ENCODE measurements at places on chromosomes 6 and 20.

GRCh38 chr6:157605484-157605883 lies 217.6 kb upstream of the SNX9 start:
- no peak for DNase-seq

DNA sequence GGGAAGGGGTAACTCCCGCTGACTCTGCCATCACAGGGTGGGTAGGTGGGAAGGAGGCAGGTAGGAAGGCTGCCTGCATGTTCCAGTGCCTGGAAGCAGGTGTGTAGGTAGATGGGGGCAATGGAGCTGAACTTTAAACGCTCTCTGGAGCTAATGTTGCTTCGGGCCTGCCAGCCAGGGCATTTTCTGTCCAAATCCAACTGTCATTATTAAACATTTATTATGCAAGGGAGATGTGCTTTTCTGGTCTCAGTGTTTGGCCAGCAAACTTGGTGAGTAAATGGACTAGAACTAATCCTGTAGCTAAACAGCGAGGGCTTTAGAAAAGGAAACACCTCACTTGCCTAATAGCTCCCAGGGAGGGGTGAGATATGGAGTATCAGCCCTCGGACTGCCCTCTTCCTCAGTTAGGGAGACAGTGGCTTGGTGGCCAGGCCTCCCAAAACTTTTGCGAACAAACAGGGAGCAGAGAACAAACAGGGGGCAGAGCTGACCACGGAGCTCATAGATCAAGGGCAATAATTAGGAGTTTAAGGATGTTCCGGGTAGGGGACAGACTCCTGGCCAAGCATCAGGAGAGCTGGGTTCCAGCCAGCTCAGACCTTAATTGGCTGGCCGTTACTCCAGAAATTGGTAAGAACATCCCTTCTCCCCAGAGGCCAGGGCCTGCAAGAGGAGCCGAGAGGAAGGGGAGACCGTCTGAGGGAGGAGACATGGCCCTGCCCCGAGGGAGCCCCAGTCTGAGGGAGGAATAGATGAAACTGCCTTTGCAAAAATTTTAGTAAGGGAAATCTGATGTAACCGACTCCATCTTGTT lies 131.1 kb downstream of the VEGFA start:
- no peak for DNase-seq

- no peak for DNase-seq
These were observed 16.8 kb upstream of the FUCA2 start for GRCh38 chr6:143528164-143528811.

- DNase-seq = no peak
These were observed 1.9 kb downstream of the BCL2L1 start for GRCh38 chr20:31720486-31721407.

GRCh38 chr6:133368664-133369063 lies 127.5 kb downstream of the EYA4 start:
- no peak for DNase-seq

DNA sequence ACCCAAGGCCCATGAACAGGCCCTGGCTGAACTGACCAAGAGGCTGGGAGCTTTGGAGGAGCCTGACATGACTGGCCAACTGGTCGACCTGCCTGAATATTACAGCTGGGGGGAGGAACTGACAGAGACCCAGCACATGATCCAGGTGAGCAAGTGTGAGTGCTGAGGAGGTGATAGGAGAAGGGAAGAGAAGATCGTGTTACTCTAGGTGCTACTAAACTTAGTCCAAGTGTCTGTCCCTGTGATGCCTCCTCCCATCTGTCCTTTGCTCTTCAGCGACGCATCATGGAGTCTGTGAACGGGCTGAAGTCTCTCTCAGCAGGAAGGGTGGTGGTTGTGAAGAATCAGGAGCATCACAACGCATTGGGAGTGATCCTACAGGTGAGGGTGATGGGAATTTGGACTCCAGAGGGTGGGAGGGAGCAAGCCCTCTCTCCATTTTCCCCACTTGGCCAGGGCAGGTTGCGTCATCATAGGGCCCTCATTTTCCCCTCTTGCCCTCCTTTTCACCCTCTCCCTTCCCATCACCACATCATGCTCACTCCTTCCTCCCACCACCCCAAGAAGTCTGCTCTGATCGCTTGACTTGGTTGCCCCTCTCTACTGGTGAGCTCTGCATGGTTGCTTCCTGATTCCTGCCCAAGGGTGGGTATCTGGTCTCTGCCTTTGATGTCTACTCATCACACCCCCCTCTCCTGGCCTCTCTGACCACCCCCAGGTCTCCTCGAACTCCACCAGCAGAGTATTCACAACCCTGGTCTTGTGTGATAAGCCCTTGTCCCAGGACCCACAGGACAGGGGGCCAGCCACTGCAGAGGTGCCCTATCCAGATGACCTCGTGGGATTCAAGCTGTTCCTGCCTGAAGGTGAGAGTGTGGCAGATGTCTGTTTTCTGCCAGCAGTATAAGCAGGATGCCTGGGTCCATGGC lies 4.7 kb downstream of the DXO start:
- DNase-seq = no peak

GRCh38 chr6:123940551-123940950 lies 136.9 kb downstream of the NKAIN2 start:
- DNase-seq = no peak

DNA sequence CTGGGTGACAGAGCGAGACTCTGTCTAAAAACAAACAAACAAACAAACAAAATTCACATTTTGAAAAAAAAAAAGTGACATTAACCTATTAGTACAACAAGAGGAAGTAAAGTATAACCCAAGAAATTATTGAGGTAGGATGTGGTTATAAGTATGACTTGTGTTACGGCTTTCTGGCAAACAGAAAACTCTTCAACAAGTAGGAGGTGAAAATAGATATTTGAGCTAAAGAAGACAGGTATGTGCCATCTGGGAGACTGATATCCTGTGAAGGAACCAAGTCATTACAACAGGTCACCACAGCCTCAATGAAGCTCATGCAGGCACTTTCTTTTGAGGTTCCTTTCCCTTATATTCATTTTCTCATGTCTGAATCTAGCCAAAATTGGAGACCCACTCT lies 28.8 kb downstream of the TLDC2 start:
- no peak for DNase-seq

DNA sequence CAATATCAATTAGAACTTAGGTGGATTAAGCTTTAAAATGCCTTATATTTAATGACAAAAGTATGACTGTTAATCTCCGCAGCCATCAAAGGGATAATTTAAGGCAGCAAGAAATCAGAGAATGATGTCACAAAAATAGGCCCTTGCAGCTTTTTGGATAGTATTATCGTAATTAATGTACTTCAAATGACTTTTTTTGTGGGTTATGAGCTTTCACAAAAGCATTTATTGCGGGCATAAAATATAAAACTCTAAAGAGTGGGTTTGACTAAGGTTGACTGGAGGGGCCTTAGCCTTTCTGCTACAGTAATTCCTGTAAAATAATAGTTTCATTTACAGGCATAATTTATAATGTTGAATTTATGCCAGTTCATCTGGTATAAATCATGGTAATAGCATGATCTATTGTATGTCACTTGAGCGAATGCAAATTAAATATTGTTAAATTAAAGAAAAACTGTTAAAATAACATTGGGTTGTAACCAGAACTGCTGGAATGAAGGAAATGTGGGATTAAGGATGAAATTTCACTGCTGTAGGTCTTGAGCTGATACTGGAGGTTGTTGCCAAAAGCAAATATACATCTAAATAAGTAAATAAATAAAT lies 78.5 kb upstream of the ZFP64 start:
- DNase-seq = no peak

GRCh38 chr20:63498960-63499337 lies at the start of gene EEF1A2:
TSS of gene EEF1A2 (minus strand) at chr20:63499083. CDS start at chr20:63497763, 1,320 bp downstream.
- no peak for DNase-seq

- no peak for DNase-seq
These were observed 2.9 kb downstream of the PKIG start for GRCh38 chr20:44585057-44585963.

DNA sequence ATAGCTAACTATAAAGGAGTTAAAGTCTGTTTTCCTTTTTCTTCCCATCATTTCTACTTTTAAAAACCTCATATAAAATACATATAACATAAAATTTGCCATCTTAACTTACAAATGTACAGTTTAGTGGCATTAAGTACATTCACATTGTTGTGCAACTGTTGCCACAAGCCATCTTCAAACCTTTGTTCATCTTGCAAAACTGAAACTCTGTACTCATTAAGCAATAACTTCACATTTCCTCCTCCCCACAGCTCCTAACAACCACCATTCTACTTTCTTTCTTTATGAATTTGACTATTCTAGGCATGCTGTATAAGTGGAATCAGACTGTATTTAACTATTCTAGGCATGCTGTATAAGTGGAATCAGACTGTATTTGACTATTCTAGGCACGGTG lies 4.5 kb downstream of the CCDC170 start:
- DNase-seq = no peak

DNA sequence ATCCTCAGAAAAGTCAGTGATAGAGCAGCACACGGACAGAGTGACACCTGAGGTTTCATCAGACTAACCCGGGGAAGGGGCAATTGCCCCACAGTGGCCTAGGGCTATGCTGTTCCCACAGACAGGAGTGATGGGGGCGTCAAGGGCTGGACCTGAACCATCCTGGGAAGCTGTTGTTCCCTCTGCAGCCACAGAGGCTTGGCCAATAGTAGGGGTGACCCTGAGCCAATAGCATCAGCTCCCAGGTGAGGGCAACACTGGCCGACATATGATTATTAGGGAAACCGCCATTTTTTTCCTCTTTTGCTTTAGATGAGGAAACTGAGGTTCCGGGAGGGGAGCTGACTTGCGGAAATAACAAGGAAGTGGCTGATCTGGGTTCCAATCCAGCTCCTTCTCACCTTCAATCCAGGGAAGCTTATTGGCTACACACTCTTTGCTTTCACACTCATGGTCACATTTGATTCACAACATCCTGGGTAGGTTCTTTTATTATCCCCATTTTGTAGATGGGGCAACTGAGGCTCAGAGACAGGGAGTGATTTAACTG lies 126.0 kb downstream of the BMP7 start:
- no peak for DNase-seq

DNA sequence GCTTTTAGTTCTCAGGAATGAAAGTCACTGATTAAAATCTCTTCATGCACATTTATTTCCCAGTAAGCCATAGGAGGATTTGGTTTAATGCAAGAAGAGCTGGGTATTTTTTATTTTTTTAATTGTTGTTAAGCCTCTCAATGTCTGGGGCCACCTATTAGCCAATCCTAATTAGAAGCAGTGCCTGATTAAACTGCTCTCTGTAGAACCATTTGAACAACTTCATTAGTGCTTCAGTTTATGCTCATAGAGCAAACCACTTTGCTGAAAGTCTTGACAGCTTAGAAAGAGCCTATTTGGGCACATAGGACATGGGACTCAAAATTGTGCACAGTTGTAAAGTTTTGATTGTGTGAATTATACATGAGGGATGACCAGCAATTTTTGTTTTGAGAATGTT lies 548.9 kb downstream of the FRK start:
- DNase-seq = no peak

DNA sequence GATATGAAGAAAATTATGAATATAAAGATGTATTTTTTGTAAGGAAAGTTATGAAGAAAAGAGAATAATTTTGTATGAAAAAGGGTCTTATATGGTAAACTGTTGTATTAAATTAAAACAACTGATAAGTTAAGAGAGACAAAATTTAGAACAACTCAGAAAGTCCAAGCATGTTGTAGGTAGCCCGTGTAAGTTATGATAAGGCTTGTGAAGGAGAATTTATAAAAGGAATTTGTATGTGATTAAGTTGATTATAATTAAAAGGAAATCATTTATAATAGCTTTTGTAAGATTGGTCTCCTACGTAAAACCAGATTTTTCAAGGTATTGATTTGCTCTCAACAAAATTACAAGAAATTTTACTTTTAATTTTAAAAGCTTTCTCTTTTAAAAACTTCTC lies 1579.3 kb downstream of the HACE1 start:
- DNase-seq = no peak

- no peak for DNase-seq
These were observed 742.0 kb upstream of the POU3F2 start for GRCh38 chr6:98092331-98092730.

GRCh38 chr6:14280766-14281293 lies 163.3 kb downstream of the CD83 start:
- DNase-seq = no peak

DNA sequence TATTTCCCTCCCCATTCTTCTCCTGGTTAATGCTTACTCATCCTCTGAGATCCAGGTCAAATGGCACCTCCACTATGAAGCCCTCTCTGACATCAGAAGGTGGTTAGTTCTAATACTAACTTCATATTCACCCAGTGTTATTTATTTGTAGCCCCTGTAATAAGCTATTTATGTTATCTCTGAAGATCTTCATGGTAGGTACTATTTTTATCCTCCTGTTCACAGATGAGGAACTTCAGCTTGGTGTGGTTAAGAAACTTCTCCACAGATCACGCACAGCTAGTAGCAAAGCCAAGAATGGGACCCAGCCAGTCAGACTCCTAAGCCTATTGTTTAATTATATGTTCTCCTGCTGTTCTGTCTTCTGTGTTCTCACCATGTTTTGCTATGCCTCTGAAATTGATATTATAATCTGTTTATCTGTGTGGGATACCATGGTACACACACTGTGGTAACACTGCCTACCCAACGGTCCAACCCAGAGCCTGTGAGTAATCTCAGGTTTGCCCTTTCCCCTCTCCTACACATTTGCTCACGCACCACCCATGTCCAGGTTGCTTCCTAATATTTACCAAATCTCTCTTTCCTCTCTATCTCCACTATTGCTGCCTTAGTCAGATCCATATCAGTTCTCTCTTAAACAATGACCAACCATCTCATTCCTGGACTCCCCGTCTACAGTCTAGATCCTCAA lies 98.4 kb downstream of the IPCEF1 start:
- DNase-seq = no peak

DNA sequence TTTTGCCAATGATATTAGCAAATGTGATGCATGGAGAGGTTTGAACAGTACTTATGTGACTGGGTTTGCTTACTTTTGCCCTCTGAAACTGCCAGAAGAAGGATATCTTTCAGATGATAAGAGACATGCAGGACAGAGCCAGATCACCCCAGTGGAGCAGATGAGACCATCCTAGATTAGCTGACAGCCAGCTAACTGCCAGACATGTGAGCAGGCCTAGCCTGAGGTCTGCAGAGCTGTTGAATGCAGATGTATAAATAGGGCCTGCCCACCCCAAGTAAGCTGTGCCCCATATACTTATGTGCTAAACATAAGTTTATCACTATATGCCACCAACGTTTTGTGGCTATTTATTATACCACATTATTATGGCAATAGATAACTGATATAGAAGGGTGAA lies 5.9 kb downstream of the ZSCAN31 start:
- DNase-seq = no peak

GRCh38 chr6:112218563-112218962 lies 35.8 kb downstream of the LAMA4 start:
- DNase-seq = no peak

GRCh38 chr6:36686668-36687513 lies 8.4 kb downstream of the CDKN1A start:
- DNase-seq = no peak

- peak; percentile 17 for DNase-seq
These were observed 56.8 kb upstream of the PHIP start for GRCh38 chr6:79134699-79135474.

- peak; percentile 75 for DNase-seq
These were observed 9.1 kb upstream of the FOXP4 start for GRCh38 chr6:41536795-41537758.

- peak; percentile 33 for DNase-seq
These were observed 137.6 kb downstream of the ZDHHC14 start for GRCh38 chr6:157518397-157519250.
